ENCODE measurements at places on chromosomes 5 and 9. TPM values are rescaled to one million over a fixed set of nuclear protein-coding genes. Genes with fewer than 3 reads are reported as not detected.

DNA sequence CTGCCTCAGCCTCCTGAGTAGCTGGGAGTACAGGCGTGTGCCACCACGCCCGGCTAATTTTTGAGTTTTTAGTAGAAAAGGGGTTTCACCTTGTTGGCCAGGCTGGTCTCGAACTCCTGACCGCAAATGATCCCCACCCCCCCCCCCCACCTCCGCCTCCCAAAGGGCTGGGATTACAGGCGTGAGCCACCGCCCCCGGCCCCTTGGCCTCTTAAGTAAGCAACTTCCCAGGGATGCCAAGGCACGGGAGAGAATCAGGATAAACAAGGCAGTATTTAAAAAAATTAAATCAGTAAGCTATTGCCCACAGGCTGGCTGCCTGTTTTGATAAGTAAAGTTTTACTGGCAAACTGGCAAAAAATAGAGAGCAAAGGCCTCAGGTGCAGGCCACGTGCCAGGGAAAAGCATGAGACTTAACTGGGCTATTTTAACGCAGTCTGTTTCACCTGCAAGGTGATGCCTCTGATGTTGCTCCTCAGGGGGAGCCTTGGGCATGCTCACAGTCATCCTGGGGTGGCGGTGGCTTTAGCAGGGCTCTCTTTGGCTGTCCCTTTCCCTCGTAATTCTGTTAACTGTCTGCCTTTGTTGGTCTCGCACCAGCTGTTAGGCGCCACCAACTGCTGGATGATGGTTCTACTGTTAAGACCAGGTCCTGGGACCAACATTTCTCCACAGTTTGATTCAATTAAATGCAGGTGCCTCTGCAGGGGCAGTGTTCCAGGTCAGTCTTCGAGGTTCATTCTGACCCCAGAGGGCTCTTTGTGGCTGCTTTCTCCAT, 19.4 kb upstream of the RNF130 start:
- DNase-seq, result no peak

GRCh38 chr9:28821240-28821639, 1248.0 kb upstream of the C9orf72 start:
- DNase-seq, result no peak

The BTNL8 gene
- total RNA-seq, result 0.13 TPM

The SLC25A48 gene
- total RNA-seq, result not detected

GRCh38 chr9:128011071-128011817, 30.5 kb upstream of the EEIG1 start:
- no peak for DNase-seq

DNA sequence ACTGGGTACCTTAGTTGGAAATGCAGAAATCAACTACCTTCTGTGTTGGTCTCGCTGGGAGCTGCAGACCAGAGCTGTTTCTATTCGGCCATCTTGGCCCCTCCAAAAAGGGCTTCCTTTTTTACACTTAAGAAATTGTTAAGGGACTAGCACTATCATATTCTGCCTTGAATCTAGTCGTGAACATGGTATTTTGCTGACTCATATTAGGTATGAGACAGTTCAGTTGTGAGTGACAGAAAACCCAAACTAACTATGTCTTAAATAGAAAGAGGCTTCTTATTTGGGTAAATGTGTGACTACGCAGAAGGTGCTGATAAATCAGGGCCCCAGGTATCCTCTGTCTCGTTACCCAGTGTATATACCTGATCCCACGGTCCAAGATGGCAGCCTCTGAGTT, 298.2 kb downstream of the EDIL3 start:
- DNase-seq, result no peak

DNA sequence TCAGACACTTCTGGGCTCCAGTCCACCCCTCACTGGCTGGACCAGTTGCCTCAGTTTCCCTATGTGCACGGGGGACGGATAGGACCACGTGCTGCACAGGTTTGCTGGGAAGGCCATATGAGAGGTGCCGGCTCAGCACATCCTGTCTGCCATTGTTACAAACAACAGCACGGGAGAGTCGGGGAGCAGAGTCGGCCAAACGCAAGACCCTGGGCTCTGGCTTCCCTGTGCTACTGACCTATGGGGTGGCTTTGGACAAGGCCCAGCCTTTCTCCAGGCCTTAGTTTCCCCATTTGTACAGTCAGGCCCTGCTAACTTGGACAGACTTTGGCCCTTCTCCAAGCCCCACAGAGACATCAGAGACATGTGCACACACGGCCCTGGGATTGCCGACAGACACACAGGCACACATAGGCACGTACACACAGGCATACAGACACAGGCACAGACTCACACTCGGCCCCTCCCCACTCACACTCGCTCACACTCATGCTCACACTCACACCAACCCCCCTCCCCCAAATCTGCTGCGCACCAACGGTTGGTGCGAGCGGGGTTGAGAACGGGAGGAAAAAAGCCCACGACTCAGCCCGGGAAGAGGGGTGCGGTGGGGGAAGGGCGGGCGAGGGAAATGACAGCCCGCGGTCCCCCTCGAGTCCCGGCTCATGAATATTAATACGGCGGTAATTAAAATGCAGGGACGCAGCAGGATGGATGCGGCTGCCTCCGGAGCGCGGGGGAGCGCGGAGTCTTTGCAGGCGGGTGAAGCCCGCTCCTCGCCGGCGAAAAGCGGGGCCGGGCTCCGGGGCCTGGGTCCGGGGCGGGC, 133.0 kb downstream of the C9orf50 start:
- peak; percentile 16 for DNase-seq

DNA sequence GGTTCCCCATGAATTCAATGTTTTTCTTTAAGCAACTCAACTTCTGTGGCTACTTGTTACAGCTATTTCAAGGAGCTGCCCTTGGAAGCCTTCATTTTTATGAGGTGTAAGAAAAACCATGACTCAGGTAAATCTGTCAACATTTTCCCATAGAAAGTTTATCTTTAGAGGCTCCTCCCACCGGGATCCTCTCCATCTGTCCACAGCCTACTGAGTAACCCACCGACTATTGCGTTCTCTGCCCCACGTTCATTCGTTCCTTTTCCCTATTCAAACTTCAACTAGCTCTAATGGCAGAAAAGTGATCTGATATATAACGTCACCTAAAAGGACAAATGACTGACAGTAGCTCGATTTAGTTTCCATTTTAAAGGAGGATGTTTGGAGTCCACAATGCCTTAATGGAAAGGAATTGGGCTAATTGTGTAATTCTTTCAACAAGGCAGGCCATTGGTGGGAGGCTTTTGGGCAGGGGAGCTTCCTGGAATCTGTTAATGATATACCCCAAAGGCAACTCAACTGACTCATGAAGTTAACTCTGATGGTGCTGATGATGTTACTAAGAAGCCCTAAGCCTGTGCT, 29.3 kb upstream of the NR3C1 start:
- no peak for DNase-seq
